GM23248 (cell line): ENCODE measurements at places on chromosomes 2 and 18.

- no peak for DNase-seq
These were observed 76.1 kb upstream of the ALKAL2 start for GRCh38 chr2:363824-364470.

DNA sequence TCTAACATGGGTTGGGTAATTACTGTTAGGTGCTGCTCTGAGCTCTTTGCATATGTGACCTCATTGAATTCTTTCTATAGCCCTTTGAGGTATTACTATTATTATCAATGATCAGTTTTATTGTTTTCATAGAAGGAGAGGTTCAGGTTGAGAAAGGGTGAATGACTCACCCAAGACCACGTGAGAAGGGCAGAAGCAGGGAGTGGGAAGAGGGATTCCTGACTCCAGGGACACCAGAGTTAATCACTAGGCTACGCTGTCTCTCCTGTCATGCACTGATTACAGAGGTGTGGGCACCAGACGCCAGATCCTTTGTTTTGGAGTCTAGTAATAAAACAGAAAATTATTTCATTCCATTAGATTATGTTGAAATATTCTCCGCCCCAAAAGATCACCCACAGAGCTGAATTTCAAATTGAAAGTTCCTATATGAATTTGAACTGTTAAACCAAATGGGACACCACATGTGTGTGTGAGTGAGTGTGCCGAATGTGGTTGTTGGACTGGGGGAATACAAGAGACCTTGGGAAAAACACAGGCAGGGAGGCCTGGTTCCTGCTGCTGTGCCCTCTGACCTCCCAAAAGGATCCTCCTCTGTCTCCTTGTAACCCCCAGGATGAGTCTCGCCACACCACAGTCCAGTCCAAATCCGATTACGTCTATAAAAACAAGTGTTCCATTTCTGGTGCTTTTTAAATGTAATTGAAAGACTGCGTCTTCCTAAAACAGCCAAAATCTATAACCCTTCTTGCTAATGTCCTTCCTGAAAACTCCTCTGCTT, 215.4 kb downstream of the ZNF521 start:
- peak; percentile 26 for DNase-seq

DNA sequence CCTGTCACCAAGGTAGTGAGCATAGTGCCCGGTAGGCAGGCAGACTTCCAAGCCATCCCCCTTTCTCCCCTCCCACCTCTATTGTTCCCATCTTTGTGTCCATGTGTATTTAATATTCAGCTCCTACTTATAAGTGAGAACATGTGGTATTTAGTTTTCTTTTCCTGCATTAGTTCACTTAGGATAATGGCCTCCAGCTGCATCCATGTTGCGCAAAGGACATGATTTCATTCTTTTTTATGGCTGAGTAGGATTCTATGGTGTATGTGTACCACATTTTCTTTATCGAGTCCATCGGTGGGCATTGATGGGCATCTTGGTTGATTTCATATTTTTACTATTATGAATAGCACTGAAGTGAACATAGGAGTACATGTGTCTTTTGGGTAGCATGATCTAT, 35.3 kb downstream of the MMADHC start:
- DNase-seq = no peak

GRCh38 chr2:122009561-122009960, 254.1 kb downstream of the TSN start:
- DNase-seq = no peak

GRCh38 chr2:195470622-195471021, 186.4 kb upstream of the SLC39A10 start:
- DNase-seq = no peak

DNA sequence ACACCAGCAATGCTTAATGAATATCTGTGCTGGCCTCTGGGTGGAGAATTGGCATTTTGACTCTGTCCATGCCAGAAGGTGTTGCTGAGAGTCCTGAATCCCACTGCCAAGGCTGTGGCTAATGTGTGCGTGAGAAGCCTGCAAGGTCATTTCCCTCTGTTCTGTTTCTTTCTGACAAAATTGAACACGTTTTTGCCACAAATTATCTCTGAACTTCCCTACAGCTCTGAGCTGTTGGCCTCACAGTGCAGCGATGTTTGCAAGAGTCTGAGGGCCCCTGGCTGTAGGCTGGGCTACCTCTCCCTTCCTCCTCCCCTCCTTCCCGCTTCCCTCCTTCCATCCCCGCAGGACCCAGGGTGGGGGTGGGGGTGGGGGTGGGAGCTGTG, 154.1 kb upstream of the HS6ST1 start:
- peak; percentile 52 for DNase-seq

GRCh38 chr2:8090748-8091700, 590.8 kb upstream of the ID2 start:
- peak; percentile 96 for DNase-seq

GRCh38 chr18:50356036-50356945, 18.6 kb upstream of the SKA1 start:
- peak; percentile 46 for DNase-seq

DNA sequence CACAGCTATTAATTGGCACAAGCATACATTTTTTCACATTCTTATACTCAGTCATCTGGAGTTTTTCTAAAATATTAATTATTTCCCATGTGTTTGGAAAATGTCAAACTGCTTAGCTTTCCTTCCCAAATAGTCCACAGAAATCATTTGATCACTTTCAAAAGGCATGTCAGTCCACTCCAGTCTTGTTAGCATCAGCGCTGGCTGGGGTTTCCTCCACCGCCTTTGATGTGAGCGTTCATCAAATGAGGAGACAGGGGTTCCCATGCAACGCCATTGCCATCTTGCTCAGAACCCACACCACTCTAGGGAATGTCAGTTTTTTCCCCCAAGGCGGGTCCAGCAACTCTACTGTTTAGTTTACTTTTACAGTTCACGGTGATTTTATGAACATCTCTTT, 13.1 kb upstream of the RAX start:
- DNase-seq = no peak

GRCh38 chr2:1806254-1806653, 61.9 kb upstream of the PXDN start:
- DNase-seq = no peak

DNA sequence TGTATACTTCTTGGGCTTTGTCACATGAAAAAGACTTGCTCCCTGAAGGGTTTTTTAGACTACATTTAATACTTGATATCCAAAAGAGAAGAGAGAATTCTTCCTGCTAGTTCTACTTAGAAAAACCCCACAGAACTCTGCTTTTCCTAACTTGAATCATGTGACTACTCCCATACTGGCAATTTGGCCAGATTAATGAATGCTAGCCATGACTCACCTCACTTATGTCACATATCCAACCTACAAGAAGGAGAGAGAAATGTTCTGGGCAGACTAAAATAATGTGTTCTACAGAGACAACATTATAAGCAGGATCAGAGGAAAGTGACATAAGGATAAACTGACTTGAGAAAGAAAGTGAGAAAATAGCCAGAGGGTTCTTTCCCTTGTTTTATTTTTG, 249.3 kb upstream of the GULP1 start:
- DNase-seq = peak; percentile 77

DNA sequence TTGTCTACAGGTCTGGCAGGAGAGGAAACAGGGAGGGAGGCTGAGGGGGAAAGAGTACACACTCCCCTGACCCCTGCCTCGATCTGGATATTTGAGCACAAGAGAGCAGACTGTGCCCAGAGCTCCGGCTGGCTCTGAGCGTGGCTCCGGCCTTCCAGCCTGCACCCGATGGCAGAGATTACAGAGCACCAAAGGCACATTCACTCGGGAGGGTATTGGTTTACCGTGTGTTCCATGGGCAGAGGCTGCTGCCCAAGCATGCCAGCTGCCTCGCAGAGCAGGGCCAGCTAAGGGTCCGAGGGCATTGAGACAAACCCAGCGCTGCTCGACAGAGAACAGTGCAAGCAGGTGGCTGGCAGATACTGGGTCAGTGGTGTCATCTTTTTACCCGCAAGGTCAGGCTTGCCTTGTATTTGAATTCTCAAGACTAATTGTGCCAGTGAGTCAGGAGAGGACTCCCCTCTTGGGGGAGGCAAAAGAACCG, 132.2 kb downstream of the TNS1 start:
- no peak for DNase-seq

GRCh38 chr2:205702576-205702975, 20.3 kb downstream of the NRP2 start:
- DNase-seq = no peak

- DNase-seq = peak; percentile 69
These were observed 177.1 kb upstream of the KLHL29 start for GRCh38 chr2:23207871-23208270.

DNA sequence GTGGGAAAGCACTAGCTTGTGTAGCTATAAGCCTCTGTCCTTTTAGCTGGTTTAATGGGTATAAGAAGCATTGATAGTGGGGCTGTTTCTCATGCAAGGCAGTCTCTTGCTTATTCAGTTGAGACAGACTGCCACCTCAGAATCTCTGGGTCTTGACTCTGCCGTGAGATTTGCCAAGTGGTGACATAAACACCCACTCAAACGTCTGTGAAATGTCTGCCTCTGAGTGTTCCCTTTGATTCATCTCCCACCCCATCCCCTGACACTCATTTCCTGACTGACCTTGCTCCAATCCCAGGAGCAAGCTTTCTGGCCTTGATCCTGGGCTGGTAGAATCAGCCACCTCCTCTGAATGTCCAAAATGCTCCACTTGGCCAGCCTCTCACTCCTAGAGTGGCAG, 141.9 kb upstream of the RBMS1 start:
- peak; percentile 93 for DNase-seq

- peak; percentile 83 for DNase-seq
These were observed 205.6 kb downstream of the TMEM182 start for GRCh38 chr2:102967451-102967850.

DNA sequence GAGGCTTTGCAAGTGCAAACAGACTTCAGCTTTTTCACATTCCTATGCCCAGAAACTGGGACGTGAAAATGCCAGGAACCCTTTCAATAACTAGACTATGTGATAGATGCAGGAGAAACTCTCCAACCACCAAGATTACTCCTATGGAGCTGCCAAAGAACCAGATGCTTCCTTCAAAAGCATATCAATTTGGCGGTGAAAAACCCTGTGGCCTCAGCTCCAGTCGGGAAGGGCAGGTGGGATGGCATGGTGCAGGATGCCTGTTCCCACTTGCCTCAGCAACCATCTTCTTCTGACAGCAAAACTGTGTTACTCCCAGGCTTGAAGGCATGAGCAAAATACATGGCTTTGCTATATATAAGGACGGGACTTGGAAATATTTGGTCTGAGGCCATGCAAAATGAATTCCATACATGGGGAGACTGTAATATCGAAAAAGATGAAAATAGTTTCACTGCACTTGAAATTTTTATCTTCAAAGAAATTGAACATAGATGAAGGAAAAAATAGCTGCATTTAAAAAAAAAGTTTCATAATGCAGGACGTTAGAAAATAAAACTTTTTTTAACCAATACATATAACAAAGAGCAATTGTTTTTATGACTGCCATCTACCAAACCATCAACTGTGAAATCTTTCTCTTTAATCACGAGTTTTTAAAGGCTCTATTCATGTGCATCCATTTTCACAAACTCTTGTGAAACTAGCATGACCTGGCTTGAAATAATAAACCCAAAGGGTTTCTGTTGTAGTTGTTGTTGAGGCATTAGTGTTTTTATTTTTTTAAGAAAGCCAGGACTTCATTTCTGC, 99.1 kb downstream of the AFF3 start:
- DNase-seq = no peak

DNA sequence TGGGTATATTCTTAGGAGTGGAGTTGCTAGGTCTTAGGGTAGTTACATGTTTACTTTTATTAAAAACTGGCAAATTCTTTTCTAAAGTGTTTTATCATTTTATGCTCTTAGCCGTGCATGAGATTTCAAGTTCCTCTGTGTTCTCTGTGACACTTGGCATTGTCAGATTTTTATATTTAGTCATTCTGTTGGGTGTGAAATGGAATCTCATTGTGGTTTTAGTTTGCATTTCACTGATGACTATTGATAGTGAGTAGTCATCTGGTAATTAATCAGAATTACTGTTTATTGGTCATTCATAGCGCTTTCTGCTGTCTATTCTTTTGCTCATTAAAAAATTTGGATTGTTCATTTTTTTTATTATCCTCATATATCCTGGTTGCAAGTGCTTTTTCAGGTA, 34.1 kb downstream of the RAB3GAP1 start:
- DNase-seq = no peak

- peak; percentile 84 for DNase-seq
These were observed 77.5 kb downstream of the GFPT1 start for GRCh38 chr2:69309351-69310110.

- no peak for DNase-seq
These were observed 455.6 kb upstream of the ACVR2A start for GRCh38 chr2:147389218-147389617.

GRCh38 chr2:168179592-168179991, 67.8 kb downstream of the STK39 start:
- no peak for DNase-seq

- DNase-seq = peak; percentile 56
These were observed 209.8 kb downstream of the PHLPP1 start for GRCh38 chr18:62925031-62925688.

DNA sequence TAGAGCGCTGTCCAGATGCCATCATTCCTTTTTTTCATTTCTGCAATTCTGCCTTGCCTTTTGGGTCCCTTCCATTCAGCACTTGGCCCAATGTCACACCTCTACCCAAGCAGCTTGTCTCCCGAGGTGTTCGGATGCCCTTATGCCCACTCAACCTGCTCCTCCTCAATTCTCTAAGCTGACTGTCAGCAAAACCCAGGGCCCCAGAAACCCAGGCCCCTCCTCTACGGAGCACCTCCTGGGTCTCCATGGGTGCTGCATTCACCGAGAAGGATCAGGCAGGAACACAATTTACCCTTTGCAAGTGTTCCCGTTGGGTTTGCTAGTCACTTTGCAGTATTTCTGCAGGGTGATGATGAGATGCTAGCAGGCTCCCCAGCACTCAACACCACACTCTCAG, 86.7 kb upstream of the RAB6C start:
- no peak for DNase-seq

- DNase-seq = peak; percentile 75
These were observed 90.3 kb upstream of the RAB27B start for GRCh38 chr18:54737986-54738385.

GRCh38 chr2:171952276-171952675, 30.0 kb downstream of the HAT1 start:
- no peak for DNase-seq

DNA sequence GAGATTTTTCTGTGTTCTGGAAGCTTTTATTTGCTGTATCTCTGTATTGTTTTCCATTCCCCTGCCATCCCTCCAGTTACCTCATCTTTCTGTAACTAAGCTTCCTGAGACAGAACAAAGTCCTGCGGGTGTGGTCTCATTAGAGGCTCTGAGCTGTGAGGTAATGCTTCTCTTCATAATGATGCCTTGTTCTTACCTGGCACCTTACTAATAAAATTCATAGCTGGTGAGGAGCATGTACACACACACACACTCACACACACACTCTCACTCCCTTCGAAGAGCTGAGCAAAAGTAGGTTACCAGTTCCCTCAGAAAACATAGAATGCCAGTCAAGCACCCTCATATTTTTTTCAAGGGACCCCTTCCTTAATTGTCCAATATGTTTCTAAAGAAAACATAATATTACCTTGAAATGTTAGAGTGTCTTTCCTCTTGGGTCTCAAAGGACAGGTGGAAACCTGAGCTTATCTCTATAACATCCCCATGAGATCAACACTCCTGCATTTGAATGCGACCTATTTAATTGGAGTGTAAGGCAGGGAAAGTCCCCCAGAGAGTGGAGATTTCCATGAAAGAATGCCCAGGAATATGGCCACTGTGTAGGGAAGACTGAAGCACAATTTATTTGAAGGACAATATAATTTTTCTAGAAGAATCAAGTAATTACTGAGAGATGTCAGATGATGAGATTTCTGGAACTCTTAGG, 161.6 kb upstream of the NCK2 start:
- DNase-seq = no peak
